Thoracic aorta (tissue), 2 donors: ENCODE measurements at places on chromosomes 1 and 21.

DNA sequence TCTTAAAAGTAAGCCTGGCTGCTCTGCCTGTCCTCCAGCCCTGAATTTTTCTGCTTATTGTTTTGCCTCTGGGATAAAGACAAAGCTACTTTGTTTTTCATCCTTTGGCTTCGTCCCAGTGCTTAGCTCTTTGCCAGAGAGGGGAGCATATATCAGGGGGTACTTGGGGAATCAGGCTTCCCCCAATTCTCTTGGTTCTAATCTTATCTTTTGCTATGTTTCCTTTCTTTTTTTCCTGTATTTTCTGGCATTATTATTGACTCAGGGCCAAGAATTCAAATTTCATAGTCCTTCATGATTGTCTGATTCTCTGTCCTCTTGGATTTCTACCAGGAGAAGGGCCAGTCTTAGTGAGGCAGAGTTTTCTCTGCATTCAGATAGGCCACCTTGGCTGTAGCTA, 51.2 kb downstream of the GIPC2 start:
- H3K4me3 ChIP-seq: no peak overlapping the region
- no peaks in the 10 kb centered on the region for H3K27me3 ChIP-seq
- no peaks in the 10 kb centered on the region for H3K36me3 ChIP-seq
- no peak overlapping the region for H3K27ac ChIP-seq
- peaks cover 29% of the 10 kb centered on the region for H3K4me1 ChIP-seq

DNA sequence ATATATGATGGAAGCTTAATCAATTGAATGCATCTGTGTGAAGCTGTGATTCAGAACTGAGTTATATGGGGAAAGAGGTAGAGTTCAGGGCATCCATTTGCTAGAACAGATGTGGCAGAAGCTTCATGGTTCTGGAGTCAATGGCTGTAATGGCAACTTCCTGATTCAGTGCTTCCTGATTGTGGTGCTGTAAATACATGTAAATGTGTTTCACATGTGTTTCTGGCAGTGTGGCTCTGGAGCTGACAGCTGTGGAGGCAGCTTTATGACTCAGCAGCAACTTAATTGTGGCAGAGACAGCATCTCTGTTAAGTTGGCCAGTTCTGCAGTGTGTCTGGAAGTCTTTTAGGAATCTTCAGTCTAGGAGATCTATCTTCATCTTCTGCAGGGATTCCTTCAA, 226.6 kb upstream of the ZRANB2 start:
- H3K36me3 ChIP-seq: no peaks in the 10 kb centered on the region
- H3K27me3 ChIP-seq: no peaks in the 10 kb centered on the region

GRCh38 chr1:36982709-36983108, 51.6 kb downstream of the GRIK3 start:
- no peak overlapping the region for H3K27ac ChIP-seq
- no peaks in the 10 kb centered on the region for H3K27me3 ChIP-seq
- H3K4me1 ChIP-seq: no peaks in the 10 kb centered on the region
- DNase-seq: no peak
- no peak overlapping the region for H3K4me3 ChIP-seq
- H3K36me3 ChIP-seq: no peaks in the 10 kb centered on the region

GRCh38 chr1:198445872-198446271, 94.6 kb downstream of the ATP6V1G3 start:
- no peaks in the 10 kb centered on the region for H3K36me3 ChIP-seq
- no peak overlapping the region for H3K27ac ChIP-seq
- H3K27me3 ChIP-seq: no peaks in the 10 kb centered on the region
- H3K4me3 ChIP-seq: no peak overlapping the region
- H3K4me1 ChIP-seq: no peaks in the 10 kb centered on the region

- no peak for DNase-seq
- H3K4me1 ChIP-seq: peaks cover 16% of the 10 kb centered on the region
- no peak overlapping the region for H3K4me3 ChIP-seq
- no peak overlapping the region for H3K27ac ChIP-seq
- peaks cover 2% of the 10 kb centered on the region for H3K36me3 ChIP-seq
Observed at GRCh38 chr21:42004406-42005199, 5.6 kb downstream of the ZBTB21 start.
